GM23338 (cell line): ENCODE measurements at places on chromosomes 5 and 9. TPM values are rescaled to one million over a fixed set of nuclear protein-coding genes. Genes with fewer than 3 reads are reported as not detected.

- no peaks in the 10 kb centered on the region for H3K27me3 ChIP-seq
- no peaks in the 10 kb centered on the region for H3K4me1 ChIP-seq
- H3K4me3 ChIP-seq = no peak overlapping the region
- no peak overlapping the region for H3K27ac ChIP-seq
Measured at GRCh38 chr9:7150153-7150890, 392.5 kb downstream of the KDM4C start.

GRCh38 chr9:131950487-131950886 lies 129.2 kb downstream of the MED27 start:
- H3K4me1 ChIP-seq = no peaks in the 10 kb centered on the region
- H3K27me3 ChIP-seq = no peaks in the 10 kb centered on the region
- H3K36me3 ChIP-seq = no peaks in the 10 kb centered on the region
- H3K27ac ChIP-seq = no peak overlapping the region
- H3K4me3 ChIP-seq = no peak overlapping the region
- DNase-seq = no peak

DNA sequence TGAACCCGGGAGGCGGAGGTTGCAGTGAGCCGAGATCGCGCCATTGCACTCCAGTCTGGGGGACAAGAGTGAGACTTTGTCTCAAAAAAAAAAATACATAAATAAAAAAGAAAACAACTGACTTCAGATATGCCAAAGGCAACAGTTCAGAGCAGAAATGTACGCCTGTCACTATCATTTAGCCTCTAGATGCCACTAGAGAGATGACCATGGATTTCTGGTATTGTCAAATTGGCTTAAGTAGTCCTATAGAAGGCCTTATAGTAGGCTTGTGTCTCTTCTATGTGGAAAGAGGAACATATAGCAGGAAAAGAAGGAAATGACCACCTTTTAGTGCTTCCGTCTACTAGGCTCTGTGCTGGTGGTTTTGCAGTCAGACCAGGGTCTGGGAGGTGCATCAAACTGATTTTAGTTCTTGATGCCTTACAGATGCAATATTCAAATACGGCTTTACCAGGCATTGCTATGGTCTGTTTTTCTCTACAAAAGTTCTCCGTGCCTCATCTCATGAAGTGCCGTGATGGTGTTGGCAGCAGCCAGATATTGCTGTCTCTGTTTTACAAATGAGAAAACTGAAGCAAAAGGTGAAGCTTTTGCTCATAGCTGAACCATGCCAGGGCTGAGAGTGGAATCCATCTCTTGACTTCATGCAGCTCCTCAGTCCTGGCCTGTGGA lies 17.2 kb downstream of the AGXT2 start:
- H3K27me3 ChIP-seq = no peaks in the 10 kb centered on the region
- H3K4me3 ChIP-seq = no peak overlapping the region
- no peak for DNase-seq

DNA sequence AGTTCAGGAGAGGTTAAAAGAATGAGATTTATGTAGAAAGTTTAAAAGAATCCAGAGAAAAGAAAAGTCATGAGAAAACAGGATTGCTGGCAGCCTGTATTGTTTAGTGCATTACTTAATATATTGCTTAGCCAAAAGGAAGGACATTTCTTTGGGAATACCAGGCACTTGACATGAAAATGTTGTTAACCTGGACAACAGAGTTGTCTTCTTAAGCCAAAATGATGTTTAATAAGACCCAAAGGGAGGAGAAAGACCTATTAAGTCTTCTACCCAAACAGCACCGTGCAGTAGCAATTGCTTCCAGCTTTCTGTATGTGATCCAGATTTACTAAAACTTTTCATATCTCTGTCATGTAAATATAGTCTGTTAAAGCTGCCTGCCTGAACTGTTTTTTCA lies 74.0 kb upstream of the PRLR start:
- no peaks in the 10 kb centered on the region for H3K36me3 ChIP-seq
- H3K4me1 ChIP-seq = no peaks in the 10 kb centered on the region
- H3K4me3 ChIP-seq = no peak overlapping the region
- no peak overlapping the region for H3K27ac ChIP-seq
- no peaks in the 10 kb centered on the region for H3K27me3 ChIP-seq

FOXI1 gene
- not detected in 2 replicates for total RNA-seq

HAND1 gene
- total RNA-seq = not detected in 2 replicates
